ENCODE measurements at places on chromosomes 6 and 20.
A peak's percentile ranks its signal among the peaks of the same experiment; 100 is the strongest.

- H3K4me1 ChIP-seq: no peaks in the 10 kb centered on the region
- H3K36me3 ChIP-seq: no peaks in the 10 kb centered on the region
- DNase-seq: no peak
- H3K4me3 ChIP-seq: no peak overlapping the region
- H3K27ac ChIP-seq: no peak overlapping the region
These were observed 57.2 kb downstream of the BCAS4 start for GRCh38 chr20:50852085-50852484.

DNA sequence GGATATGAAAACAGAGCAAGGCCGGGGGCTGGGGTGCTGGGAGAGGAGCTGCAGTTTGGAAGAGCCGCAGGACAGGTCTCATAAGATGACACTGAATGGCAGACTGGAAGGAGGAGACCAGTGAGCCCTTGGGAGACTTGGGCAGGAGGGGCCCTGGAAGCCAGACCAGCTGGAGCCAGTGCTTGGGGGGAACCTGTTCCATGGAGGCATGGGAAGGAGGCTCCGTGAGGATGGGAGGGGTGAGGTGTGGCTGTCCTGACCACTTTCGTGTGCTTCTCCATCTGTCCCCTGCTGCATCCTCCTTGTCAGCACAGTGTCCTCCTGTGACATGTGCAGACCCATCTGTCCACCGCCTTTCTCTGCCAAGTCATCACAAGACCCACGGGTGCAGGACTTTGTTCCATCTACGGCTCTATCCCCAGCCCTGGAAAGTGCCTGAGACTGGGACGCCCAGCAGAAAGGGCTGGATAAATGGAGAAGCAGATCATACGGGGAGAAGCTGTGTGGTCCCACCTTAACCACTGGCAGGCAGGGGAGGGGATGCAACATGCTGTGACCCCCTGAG lies 84.8 kb upstream of the MPC1 start:
- H3K4me1 ChIP-seq: no peaks in the 10 kb centered on the region
- H3K4me3 ChIP-seq: no peak overlapping the region
- H3K27ac ChIP-seq: no peak overlapping the region
- no peak for DNase-seq
- H3K27me3 ChIP-seq: peaks cover 3% of the 10 kb centered on the region

DNA sequence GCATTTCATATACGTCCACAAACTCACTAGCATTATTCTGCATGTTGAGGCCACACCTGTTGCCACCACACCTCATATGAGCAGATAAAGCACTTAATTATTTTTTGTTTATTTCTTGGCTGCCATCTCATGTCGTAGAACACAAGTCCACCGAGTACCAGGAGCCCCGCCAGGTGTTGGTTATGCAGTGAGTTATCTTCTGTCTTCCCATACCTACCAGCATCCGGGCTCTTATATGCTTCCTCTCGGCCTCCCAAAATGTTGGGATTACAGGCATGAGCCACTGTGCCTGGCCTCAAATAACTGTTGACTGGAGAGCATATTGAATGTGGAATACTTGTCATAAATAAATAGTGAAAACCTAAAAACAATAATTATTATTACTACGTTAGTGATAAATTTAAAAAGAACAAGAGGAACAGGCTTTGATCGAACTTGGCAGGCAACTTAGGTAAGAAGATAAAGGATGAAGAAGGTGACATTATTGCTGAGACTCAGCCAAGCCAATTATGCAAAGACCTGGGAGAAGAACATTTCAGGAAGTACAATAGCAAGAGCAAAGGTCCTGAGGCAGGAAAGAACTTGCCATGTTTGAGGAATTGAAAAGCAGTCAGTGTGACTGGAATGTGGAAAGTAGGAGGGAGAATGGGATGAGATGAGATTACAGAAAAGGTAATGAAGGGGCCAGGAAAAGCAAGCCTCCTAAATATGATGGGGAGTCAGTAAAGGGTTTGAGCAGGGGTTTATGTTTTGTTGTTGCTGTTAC lies 12.6 kb upstream of the SLC23A2 start:
- no peaks in the 10 kb centered on the region for H3K27me3 ChIP-seq
- DNase-seq: no peak
- no peaks in the 10 kb centered on the region for H3K4me1 ChIP-seq
- H3K4me3 ChIP-seq: no peak overlapping the region
- no peaks in the 10 kb centered on the region for H3K36me3 ChIP-seq
- H3K27ac ChIP-seq: no peak overlapping the region

GRCh38 chr20:45097485-45098102 lies 3.3 kb downstream of the KCNS1 start:
- peaks cover 3% of the 10 kb centered on the region for H3K4me1 ChIP-seq
- no peak overlapping the region for H3K27ac ChIP-seq

- H3K4me3 ChIP-seq: no peak overlapping the region
- no peak overlapping the region for H3K27ac ChIP-seq
- H3K36me3 ChIP-seq: no peaks in the 10 kb centered on the region
- no peak for DNase-seq
- no peaks in the 10 kb centered on the region for H3K27me3 ChIP-seq
- no peaks in the 10 kb centered on the region for H3K4me1 ChIP-seq
These were observed 8.5 kb downstream of the SPTLC3 start for GRCh38 chr20:13017235-13017634.

- no peaks in the 10 kb centered on the region for H3K27me3 ChIP-seq
- no peaks in the 10 kb centered on the region for H3K36me3 ChIP-seq
- DNase-seq: no peak
- H3K4me3 ChIP-seq: no peak overlapping the region
- H3K4me1 ChIP-seq: peaks cover 21% of the 10 kb centered on the region
These were observed 349.8 kb upstream of the ARID1B start for GRCh38 chr6:156427345-156427744.

- H3K4me3 ChIP-seq: no peak overlapping the region
- H3K4me1 ChIP-seq: no peaks in the 10 kb centered on the region
- H3K27me3 ChIP-seq: no peaks in the 10 kb centered on the region
- no peaks in the 10 kb centered on the region for H3K36me3 ChIP-seq
- DNase-seq: no peak
These were observed 109.0 kb downstream of the ATG5 start for GRCh38 chr6:106216527-106216926.

DNA sequence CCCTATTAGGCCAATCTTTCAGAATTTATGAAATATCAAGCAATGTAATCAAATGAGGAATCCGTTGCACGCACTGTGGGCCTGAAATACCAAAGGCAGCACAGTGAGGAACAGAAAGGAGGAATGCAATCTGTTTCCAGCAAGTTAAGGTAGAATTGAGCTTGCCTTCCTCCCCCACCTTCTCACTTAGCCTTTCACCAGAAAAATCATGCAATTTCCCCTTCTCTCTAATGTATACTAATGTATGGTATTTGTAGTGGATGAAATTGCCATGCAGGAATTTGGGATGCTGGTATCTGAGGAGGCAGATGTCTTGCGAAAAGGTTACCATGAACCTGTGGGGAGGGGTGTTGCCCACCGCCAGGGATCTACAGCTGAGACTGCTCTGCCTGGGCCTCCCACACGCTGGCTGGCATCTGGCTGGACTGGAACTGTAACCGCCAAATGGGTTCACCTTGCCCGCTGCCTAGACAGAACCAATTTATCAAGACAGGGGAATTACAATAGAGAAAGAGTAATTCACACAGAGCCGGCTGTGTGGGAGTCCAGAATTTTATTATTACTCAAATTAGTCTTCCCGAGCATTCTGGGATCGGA lies 222.4 kb upstream of the MYLIP start:
- peak overlapping the region; percentile 14 for H3K27ac ChIP-seq
- H3K27me3 ChIP-seq: no peaks in the 10 kb centered on the region
- H3K4me1 ChIP-seq: no peaks in the 10 kb centered on the region
- DNase-seq: no peak

DNA sequence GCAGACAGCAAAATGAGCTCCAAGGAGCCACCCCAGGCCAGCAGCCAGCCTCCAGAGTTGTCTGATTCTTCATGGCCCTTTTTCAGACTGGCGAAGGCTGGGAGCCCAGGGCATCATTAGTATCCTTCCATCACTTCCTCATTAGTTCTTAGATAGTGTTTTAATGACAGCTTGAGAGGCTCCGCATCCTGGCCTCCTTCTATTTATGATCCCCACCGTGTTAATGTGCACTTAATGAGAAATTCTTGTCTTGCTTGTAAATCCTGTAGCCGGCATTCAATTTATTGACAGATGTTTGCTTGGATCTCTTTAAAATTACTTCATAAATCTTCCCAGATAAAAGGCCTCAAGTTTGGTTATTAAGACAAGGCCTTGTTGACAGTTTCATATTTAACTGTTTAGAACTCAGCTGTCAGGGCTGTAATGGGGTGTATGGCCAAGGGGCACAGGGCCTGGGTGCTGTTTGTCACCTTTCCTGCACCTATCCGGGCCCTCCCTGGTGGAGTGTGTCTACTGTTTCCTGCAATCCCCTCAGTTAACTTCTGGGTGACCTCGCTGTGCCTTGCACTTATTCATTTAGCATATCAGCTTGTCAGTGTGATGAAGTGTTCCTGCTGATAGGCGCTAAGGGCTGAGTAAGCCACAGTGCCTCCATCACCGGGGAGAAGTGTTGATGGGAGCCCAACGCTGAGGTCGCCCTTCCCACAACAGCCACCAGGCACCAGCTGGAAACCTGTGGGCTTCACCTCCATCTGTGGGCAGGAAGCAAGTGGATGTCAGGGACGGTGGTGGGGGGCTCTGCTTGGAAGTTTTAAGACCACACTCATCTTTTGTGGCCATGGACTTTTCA lies 169.3 kb downstream of the TSHZ2 start:
- no peak overlapping the region for H3K27ac ChIP-seq
- no peak for DNase-seq
- no peak overlapping the region for H3K4me3 ChIP-seq
- H3K27me3 ChIP-seq: no peaks in the 10 kb centered on the region

GRCh38 chr6:53754330-53754729 lies 40.5 kb upstream of the LRRC1 start:
- H3K36me3 ChIP-seq: no peaks in the 10 kb centered on the region
- H3K4me1 ChIP-seq: no peaks in the 10 kb centered on the region
- H3K4me3 ChIP-seq: no peak overlapping the region
- DNase-seq: no peak

GRCh38 chr20:62749851-62750445 lies 41.3 kb downstream of the NTSR1 start:
- H3K27ac ChIP-seq: no peak overlapping the region
- no peaks in the 10 kb centered on the region for H3K27me3 ChIP-seq
- H3K4me1 ChIP-seq: peaks cover 14% of the 10 kb centered on the region
- H3K4me3 ChIP-seq: no peak overlapping the region
- no peaks in the 10 kb centered on the region for H3K36me3 ChIP-seq
- DNase-seq: no peak

DNA sequence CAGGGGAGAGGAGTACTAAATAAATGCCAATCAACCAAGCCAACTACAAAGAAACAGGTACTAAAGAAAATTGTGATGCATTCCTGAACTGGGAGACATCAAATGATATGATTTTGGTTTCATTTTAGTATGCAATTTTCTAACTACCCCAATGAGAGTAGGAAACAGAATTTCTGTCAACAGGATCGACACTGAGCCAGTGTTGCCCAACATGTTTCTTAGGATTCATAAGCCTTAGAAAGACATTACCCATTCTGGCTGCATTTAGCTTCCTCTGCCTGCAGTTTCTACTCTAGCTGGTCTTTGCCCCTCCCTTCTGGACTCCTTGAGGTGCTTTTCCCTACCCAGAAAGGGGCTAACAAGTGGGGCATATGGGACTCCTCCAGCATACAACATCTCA lies 49.8 kb downstream of the KCTD20 start:
- H3K36me3 ChIP-seq: peaks cover 32% of the 10 kb centered on the region
- no peak for DNase-seq
- no peak overlapping the region for H3K4me3 ChIP-seq
- H3K4me1 ChIP-seq: peaks cover 14% of the 10 kb centered on the region
- H3K27ac ChIP-seq: no peak overlapping the region

- H3K27me3 ChIP-seq: no peaks in the 10 kb centered on the region
- no peaks in the 10 kb centered on the region for H3K4me1 ChIP-seq
- no peak overlapping the region for H3K27ac ChIP-seq
- DNase-seq: no peak
- H3K36me3 ChIP-seq: no peaks in the 10 kb centered on the region
- no peak overlapping the region for H3K4me3 ChIP-seq
These were observed 87.7 kb downstream of the PDE7B start for GRCh38 chr6:135939208-135939591.

DNA sequence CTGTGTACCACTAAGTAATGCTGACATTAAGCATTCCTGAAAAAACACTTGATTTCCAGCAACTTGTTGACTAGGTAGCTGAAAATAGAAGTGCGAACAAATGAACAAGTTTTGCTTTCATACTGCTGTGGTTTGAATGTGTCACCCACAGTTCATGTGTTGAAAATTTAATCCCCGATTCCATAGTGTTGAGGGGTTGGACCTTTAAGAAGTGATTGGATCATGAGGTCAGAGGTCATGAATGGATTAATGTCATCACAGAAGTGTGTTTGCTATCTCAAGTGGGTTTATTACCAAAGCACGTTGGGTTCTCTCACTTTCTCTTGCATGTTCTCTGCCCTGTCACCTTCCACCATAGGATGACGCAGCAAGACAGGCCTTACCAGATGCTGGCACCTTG lies 568.5 kb downstream of the UTRN start:
- H3K27me3 ChIP-seq: no peaks in the 10 kb centered on the region
- H3K4me3 ChIP-seq: no peak overlapping the region
- no peaks in the 10 kb centered on the region for H3K4me1 ChIP-seq
- H3K36me3 ChIP-seq: no peaks in the 10 kb centered on the region
- DNase-seq: no peak

DNA sequence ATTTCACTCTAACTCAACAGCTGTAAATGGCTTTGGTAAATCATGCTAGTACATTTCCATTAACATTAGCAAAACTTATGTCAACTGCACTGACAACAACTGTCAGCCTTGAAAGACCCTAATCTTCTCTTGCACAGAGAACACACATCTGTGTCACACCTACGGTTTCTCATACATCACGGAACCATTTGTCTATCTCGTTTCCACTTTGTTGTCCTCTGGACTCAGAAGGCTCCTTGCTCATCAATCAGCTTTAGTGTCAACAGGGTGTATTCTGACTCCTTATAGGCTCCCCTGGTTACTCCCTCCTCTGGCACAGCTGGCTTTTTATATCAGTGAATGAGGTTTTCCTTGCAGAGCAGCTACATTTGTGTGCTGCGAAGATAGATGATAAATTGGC lies 49.3 kb downstream of the CD83 start:
- no peaks in the 10 kb centered on the region for H3K36me3 ChIP-seq
- no peaks in the 10 kb centered on the region for H3K27me3 ChIP-seq
- no peak for DNase-seq
- no peak overlapping the region for H3K4me3 ChIP-seq

DNA sequence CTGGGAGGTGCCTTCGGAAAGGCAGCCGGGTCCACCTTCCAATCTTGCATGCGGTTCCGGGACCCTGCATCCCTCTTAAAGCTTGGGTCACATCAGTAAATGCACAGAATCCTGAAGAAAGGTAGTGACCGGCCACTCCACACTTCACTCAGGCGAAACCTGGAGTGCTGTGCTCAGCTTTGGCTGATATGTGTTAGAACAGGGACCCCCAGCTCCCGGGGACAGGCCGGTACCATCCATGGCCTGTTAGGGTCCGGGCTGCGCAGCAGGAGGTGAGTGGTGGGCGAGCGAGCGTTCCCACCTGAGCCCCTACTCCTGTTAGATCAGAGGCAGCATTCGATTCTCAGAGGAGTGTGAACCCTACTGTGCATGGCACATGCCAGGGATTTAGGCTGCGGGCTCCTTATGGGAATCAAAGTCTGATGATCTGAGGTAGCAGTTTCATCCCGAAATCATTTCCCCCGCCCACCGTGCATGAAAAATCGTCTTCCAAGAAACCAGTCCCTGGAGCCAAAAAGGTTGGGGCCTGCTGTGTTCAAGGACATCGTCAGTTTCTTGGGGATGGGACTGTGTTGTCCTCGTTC lies 143.0 kb downstream of the ERMARD start:
- H3K36me3 ChIP-seq: no peaks in the 10 kb centered on the region
- no peaks in the 10 kb centered on the region for H3K27me3 ChIP-seq
- no peak overlapping the region for H3K4me3 ChIP-seq
